ENCODE measurements at places on chromosomes 4 and X. TPM values are rescaled to one million over a fixed set of nuclear protein-coding genes. Genes with fewer than 3 reads are reported as not detected.

BMP3 gene
- not detected for total RNA-seq

USP53 gene
- total RNA-seq: 7.4 TPM

OTC gene
- not detected for total RNA-seq

ARMCX4 gene
- total RNA-seq: 0.04 TPM

EBP gene
- 278 TPM for total RNA-seq

ASB12 gene
- 0.18 TPM for total RNA-seq

GAGE12F gene
- total RNA-seq: 581 TPM

HGFAC gene
- total RNA-seq: 0.09 TPM

TSPAN6 gene
- total RNA-seq: 0.27 TPM

ADH1A gene
- total RNA-seq: not detected

BEX3 gene
- 0.47 TPM for total RNA-seq

DDX53 gene
- total RNA-seq: 1.5 TPM

UXT gene
- total RNA-seq: 185 TPM

IL13RA2 gene
- not detected for total RNA-seq

NXF2B gene
- total RNA-seq: 8.0 TPM

ZGRF1 gene
- total RNA-seq: 22.7 TPM

ARMCX2 gene
- 0.09 TPM for total RNA-seq

VCX2 gene
- not detected for total RNA-seq

CXCL11 gene
- 4.5 TPM for total RNA-seq

GAGE12E gene
- total RNA-seq: not detected

EXOC1L gene
- total RNA-seq: 0.94 TPM

SLC34A2 gene
- 1.2 TPM for total RNA-seq

PRR32 gene
- not detected for total RNA-seq

MAGEC2 gene
- 57.4 TPM for total RNA-seq

ABLIM2 gene
- not detected for total RNA-seq

YIPF7 gene
- total RNA-seq: not detected

Data from K562 (cell line).